ENCODE measurements at places on chromosomes 12 and 14. TPM values are rescaled to one million over a fixed set of nuclear protein-coding genes. Genes with fewer than 3 reads are reported as not detected.

Gene DHH
- total RNA-seq: not detected

Gene CD27
- 82.1 TPM for total RNA-seq

Gene TMBIM6
- 382 TPM for total RNA-seq

Gene GALNT9
- not detected for total RNA-seq

Gene IRAK3
- total RNA-seq: 3.2 TPM

Gene KMT2D
- 107 TPM for total RNA-seq
